ENCODE measurements at places on chromosomes 11 and 22.
A peak's percentile ranks its signal among the peaks of the same experiment; 100 is the strongest.

DNA sequence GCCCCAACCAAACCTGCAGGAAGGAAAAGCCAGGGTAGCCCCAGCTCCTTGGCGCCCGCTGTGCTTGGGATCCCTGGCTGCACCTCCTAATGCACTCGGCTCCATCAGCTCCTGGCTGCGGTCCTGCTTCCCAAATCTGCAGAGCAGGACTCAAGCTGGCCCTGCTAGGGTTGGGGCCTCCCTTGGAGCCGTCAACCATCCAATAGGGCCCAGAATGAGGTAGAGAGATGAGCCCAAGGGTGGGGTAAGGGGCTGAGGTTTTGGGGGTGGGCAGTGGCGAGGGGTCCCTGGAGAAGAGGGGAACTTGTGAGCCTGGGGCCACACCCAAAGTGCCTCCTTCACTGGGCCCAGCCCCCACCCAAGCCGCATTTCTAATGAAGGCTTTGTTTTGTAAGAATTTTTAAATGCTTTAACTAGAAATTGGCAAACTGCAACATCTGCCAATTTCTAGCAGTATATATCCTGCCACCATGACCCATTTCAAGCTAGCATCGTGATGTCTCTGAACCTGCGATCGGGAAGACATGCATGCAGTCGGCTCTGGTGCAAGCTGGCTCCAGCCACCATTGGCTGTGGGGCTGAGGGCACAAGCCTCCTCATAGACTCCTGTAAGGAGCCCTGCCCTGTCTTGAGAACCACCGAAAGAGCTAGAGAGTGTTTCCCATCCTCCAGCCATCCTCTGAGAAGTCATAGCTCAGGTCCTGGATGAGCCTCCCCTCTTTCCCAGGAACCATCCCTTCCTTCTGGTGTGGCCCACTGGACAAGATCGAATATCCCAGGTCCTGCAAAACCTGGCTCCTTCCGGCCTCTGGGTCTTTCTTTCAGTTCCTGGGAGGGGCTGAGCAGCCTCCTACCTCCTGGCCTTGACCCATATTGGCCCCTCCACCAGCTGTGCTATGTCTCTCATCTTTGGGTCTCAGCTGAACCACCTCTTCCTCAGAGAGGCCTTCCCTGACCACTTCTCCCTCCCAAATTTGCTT, 15.5 kb downstream of the C1QTNF6 start:
- peak; percentile 8 for DNase-seq

GRCh38 chr11:70481625-70482528, 83.5 kb downstream of the CTTN start:
- DNase-seq: no peak

DNA sequence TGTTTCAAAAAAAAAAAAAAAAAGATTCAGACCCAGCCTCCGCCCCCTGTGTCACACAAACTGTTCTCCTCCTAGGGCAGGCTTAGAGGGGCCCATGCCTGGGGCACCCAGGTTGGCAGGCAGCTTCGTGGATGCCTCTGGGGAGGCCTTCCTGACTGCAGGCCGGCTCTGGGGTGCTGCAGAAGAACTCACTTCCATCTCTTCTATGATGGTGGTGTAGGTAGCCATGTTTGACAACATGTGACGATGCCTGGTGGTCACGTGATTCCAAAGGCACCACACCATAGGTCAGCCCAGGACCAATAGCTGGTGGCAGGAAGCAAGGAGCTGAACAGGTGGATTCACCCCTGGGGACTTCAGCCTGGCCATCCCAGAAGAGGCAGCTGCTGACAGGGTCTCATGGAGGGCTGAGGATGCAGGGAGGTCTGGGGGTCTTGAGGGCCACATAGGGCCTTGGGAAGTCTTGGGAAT, 24.1 kb upstream of the CELSR1 start:
- peak; percentile 64 for DNase-seq

DNA sequence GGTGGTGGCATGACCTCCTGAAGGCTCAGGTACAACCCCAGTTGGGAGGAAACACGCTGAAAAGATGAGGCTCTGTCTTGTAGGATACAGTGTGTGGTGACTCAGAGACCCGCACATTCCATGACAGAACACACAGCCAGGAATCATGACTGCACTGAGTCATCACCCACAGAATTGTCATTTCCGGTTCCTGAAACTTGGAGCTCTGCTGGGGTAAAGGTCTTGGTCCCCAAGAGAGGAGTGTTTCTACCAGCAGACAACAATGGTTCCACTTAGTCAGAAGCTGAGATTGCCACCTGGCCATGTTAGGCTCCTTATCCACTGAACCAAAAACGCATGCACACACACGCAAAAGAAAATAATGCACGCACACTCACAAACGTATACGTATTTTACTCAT, 31.5 kb upstream of the CYB5R3 start:
- no peak for DNase-seq

GRCh38 chr11:77968337-77968736, 26.1 kb downstream of the INTS4 start:
- DNase-seq: no peak

- peak; percentile 66 for DNase-seq
Measured at GRCh38 chr11:69013009-69013951, at the start of gene MRGPRF. MRGPRF (minus strand) TSS chr11:69013246; CDS start chr11:69009901, 3,345 bp downstream.

- no peak for DNase-seq
Measured at GRCh38 chr11:58046231-58046630, 15.5 kb downstream of the OR6Q1 start.

DNA sequence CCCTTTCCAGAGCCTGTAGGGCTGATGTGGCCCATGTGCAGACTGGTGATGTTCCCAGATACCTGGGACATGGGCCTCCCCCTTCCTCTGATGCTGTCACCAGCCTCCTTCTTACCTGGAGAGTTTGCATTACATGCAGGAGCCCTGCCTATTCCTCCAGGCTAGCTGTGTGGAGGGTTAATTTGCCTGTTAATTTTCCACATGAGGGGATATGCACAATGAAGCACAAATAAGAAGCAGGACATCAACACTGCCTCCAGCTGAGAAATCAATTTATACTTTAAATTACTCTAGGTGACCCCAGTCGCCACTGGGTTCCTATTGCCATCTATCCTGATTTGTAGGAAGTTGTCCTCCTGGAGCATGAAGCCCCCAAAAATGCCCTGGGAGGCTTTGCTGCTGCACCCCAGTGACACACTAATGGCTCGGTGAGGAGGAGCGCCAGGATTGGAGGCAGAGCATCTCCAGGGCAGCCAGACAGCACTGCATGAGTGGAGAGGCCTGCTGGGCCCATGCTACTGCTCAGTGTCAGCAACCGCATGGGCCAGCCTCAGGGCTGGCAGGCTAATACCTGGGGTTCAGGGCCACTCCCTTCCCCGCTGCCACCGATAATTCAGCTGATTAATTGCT, 101.6 kb upstream of the USP47 start:
- DNase-seq: no peak

DNA sequence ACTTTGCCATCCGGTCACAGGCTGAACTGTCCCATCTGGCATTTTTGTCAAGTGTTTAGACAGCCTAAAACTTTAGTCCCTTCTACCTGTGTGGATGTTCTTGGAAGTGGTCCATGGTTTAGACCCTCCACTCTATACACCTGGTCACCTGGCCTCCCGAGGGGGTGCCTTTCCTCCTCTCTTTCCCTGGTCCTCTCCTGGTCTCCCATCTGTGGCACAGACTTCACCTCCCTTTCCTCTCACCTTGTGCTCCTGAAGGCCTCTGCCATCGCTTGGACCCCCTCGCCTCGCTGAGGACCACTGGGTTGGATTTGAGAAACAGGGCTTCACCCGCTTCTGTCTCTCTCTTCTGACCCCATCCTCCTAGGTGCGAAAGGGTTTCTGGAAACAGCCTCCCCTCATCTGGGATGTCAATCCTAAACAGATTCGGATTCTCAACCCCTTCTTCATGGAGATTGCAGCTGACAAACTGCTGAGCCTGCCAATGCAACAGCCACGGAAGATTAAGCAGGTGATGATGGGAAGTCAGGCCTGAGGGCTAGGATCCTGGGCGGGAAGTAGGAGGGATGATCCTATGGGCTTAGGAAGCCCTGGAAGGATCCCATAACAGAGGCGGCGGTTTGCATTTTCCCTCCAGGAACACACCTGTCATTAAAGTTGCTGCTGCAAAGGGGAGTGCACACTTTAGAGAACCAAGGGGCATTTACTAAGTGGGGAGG, 53.6 kb downstream of the ST3GAL4 start:
- DNase-seq: no peak

DNA sequence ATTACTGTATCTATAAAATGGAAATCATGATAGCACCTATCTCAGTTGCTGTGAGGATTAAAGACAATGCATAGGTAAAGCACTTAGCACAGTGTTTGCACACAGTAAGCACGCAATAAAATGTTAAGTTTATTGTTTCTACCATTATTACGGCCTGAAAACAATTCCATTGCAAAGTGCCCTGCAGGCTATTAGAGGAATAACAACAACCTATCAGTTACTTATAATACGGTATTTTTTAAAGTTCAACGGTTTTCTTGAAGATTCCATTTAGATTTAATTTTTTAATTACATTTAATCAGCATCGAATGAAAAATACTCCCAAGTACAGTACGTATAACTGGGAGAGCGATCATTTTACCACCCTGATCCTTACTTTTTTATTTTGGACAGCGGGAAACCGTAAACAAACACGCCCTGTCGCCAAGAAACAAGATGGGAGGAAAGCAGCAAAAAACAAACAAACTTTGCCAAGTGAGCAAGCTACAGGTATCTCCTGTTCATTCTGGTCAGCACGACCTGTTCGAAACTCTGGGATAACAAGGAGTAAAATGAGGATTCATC, 893 bp downstream of the SLC36A4 start:
- DNase-seq: no peak

GRCh38 chr11:15006139-15006759, 34.1 kb upstream of the CALCA start:
- no peak for DNase-seq

DNA sequence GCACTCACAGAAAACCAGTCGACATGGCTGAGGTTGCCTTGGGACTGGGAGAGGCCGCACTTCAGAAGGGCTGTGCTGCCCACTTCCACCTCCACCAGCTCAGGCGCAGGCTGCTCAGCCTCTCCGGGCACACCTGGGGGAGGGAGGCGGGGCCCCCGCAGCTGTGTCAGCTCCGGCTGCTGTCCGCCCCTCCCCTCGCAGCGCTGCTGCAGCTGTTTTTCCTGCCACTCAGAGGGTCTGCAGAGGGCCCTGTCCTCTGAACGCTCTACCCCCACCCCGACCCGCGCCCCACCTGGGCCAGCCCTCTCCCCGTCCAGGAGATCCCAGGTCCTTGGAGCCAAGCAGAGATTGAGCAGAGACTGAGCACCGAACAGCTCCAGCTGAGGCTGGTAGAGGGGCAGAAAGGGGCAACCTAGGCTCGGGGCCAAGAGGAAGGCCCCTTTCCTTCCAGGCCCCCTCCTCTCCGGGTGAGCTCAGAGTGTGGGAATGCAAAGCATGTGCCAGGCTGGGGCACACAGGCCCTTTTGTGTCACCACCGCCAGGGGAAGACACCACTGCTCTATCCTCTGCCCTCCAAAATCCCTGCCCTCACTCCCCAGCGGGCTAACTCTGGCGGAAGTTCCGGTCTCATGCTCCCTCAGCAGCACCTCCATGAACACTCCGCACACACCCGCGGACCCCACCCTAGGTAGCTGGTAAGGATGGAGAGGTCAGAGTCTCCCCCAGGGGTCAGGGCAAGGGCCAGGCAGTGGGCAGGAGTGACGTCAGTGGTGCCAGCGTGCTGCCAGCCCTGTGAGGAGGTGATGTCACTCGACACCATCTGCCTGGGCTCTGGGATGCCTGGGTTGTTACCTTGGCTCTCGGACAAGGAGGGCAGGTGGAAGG, 1.6 kb downstream of the MCAM start:
- peak; percentile 74 for DNase-seq

DNA sequence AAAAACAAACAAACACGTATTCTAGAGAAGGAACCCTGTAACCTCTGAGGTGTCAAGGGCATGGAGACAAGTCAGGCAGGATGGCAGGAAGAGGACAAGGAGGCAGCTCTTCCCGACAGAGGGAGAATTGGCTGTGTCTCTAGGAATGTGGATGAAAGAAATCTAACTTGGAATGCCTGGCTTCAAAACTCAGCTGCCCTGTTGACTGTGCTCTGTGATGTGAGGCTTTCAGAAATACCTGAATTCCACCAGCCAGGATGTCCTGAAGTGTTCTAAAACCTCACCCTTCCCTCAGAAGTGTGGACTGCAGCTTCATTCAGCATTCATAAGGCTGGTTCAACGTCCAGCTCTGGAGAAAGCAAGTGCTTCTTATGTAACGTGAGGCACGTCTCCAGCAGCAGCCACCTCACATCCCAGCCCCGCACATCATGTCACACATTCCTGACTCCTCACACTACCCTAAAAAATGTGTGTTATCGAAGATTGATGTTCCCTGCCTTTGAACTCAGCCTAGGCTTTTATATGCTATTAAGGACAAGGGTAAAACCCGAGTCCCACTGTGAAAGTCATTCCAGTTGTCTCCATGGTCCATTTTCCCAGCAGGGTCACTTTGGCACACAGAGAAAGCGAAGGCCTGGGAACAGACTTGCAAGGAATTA, 398.9 kb downstream of the ETS1 start:
- DNase-seq: no peak

DNA sequence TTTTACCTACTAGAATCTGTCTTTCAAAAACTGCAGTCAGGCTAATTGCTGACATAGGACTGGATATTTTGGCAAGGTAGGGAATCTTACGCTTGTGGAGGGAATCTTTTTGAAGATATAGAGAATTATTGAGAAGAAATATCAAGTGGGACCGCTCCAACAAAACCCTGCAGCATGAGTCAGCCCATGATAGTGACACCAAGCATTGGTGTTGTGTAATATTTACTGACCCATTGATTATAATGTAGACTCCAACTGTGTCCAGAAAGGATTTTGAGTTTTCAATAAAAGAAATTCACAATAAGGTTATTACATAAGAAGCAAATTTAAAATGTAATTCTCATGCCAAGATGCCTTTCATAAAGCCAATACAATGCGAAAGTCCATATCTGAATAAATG, 20.7 kb downstream of the MS4A4A start:
- DNase-seq: no peak

- no peak for DNase-seq
Measured at GRCh38 chr11:65917434-65918210, 1.2 kb downstream of the C11orf68 start.

GRCh38 chr11:101323997-101324396, 194.4 kb upstream of the PGR start:
- peak; percentile 21 for DNase-seq

DNA sequence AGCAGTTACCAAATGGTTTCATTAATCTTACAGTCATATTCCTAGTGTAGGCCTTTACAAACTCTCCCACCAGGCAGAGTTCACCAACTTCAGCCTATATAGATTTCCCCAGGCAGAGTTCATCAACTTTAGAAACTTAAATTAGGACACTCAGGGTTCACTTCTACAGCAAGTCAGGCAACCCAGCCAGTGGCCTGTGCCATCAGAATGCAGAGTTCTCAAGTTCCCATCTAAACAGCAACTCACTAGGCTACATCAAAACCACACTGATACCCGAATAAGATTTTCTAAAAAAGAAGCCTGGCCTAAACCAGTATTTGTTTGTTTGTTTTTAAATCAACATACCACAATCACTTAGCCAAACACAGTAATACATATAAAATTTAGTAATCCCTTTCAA, 33.7 kb downstream of the PICALM start:
- DNase-seq: no peak

DNA sequence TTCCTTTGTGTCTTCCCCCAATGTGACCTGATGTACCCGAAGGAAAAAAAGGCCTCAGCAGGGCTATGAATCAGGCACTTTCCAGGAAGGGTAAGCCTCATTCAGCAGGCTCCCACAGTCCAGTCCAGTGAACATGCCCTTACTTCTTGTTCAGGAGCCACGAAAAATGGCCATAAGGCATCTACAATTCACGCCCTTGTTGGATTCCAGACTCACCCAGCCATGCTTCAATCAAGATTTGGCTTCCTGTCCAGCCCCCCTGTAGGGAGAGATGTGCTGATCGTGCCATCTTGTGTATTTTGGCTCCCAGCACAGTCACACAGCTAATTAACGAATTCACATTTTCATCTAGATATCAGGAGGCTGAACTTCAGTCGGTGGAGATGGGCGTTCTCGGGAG, 9.9 kb upstream of the KCNJ5 start:
- no peak for DNase-seq
